ENCODE measurements at places on chromosomes 3 and 15. TPM values are rescaled to one million over a fixed set of nuclear protein-coding genes. Genes with fewer than 3 reads are reported as not detected.

DNA sequence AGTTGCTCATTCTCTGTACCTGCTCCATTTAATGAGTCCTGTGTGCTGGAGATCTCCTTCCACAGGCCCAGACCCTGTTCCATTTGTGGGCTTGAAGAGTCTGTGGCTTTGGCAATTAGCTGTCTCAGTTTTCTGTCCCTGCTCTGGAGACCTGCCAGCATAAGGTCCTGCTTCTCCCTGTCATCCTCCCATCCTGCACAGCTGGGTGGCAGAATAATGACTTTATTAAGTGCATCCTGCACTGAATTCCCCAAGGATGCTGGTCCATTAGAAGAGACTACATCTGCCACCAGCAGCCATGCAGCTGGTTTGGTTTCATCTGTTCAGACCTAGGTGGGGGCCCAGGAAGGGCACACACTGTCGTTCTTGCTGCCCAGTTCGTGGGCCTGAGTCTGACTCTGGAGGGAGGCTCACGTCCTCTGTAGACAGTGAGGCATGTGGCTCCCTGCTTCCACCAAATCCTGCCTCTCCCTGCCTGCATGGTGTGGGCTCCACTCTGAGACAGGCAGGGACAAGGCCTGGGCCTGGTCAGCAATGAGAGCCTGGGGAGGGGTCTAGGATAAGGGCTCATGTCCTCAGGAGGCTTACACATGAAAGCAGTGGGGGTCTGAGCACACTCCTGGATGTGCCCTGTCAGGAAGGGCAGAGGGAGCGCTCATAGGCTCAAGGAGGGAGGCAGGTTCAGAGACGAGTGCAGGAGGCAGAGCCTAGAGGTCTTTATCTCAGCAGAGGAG lies 78.4 kb upstream of the PRR23E start:
- H3K4me1 ChIP-seq = no peaks in the 10 kb centered on the region
- peaks cover 9% of the 10 kb centered on the region for H3K36me3 ChIP-seq
- H3K27me3 ChIP-seq = peaks cover 12% of the 10 kb centered on the region
- H3K27ac ChIP-seq = no peak overlapping the region
- no peak for DNase-seq
- H3K4me3 ChIP-seq = no peak overlapping the region

- peaks cover 6% of the 10 kb centered on the region for H3K27me3 ChIP-seq
- H3K4me1 ChIP-seq = peaks cover 19% of the 10 kb centered on the region
- no peaks in the 10 kb centered on the region for H3K36me3 ChIP-seq
- H3K4me3 ChIP-seq = peak overlapping the region; percentile 59
Observed at GRCh38 chr3:194058753-194059152, 77.2 kb upstream of the HES1 start.

DNA sequence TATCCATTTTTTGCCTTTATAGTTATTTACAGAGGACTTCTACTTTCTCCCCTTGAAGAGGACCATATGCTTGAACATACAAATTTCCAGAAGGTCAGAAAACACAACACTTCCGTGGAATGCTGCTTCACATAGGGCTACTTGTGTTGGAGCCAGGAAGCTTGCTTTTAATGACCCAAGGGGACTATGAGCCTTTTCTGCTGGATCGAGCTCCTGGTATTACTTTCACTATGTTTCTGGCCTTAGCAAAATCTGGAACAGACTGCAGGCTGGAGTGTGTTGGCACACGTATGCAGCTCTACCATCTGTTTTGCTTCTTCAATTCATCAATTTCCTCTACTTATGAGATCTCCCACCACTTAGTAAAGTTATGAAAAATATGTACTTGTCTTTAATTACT lies 69.3 kb upstream of the CBLB start:
- no peaks in the 10 kb centered on the region for H3K4me1 ChIP-seq
- DNase-seq = no peak
- H3K27ac ChIP-seq = no peak overlapping the region
- H3K4me3 ChIP-seq = no peak overlapping the region

- H3K4me1 ChIP-seq = no peaks in the 10 kb centered on the region
- no peaks in the 10 kb centered on the region for H3K27me3 ChIP-seq
- no peak overlapping the region for H3K27ac ChIP-seq
- no peak for DNase-seq
- no peak overlapping the region for H3K4me3 ChIP-seq
- H3K36me3 ChIP-seq = no peaks in the 10 kb centered on the region
Observed at GRCh38 chr3:135106445-135106844, 311.4 kb downstream of the EPHB1 start.

DNA sequence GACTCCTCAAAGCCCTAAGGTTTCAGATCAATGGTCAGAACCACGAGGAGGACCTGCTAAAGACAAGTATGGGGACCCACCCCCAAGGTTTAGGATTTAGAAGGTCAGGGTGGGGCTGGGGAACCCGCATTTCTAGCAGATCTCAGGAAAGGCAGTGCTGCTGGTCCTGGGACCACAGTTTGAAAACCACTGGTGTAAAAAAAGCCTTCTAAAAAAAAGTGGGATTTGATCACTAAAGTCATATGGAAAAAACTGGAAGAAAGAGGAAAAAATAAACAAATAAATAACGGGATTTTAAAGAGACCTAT lies 832 bp downstream of the SLC41A3 start:
- H3K4me1 ChIP-seq = peaks cover 24% of the 10 kb centered on the region
- DNase-seq = no peak
- H3K36me3 ChIP-seq = peaks cover 3% of the 10 kb centered on the region

GRCh38 chr15:79815468-79815867 lies 81.3 kb downstream of the MTHFS start:
- no peaks in the 10 kb centered on the region for H3K4me1 ChIP-seq
- H3K27ac ChIP-seq = no peak overlapping the region
- H3K4me3 ChIP-seq = no peak overlapping the region

- H3K4me1 ChIP-seq = no peaks in the 10 kb centered on the region
- H3K4me3 ChIP-seq = no peak overlapping the region
- H3K27ac ChIP-seq = no peak overlapping the region
- no peaks in the 10 kb centered on the region for H3K27me3 ChIP-seq
- no peaks in the 10 kb centered on the region for H3K36me3 ChIP-seq
- DNase-seq = no peak
Observed at GRCh38 chr3:62562596-62562995, 189.2 kb upstream of the FEZF2 start.

GRCh38 chr3:87333393-87333892 lies 57.1 kb upstream of the POU1F1 start:
- DNase-seq = peak; percentile 52
- H3K4me1 ChIP-seq = peaks cover 23% of the 10 kb centered on the region
- peak overlapping the region; percentile 97 for H3K27ac ChIP-seq
- peaks cover 13% of the 10 kb centered on the region for H3K27me3 ChIP-seq

DNA sequence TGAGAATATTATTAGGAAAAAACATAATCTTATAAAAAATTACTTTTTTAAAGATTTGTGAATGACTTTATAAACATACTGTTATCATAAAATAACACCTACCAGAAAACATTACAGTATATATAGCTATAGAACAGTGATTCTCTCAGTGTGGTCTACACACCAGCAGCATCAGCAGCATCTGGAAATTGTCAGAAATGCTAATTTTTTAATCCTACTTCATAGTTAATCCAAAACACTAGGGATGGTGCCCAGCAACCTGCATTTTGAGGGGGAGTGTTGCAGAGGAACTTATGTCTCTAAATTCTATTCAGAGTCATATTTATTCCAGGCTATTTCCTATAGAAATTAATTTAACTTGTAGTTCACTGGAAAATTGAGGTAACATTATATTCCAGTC lies 1107.8 kb downstream of the IGSF11 start:
- no peaks in the 10 kb centered on the region for H3K27me3 ChIP-seq
- DNase-seq = no peak
- no peaks in the 10 kb centered on the region for H3K36me3 ChIP-seq
- H3K4me1 ChIP-seq = no peaks in the 10 kb centered on the region

DNA sequence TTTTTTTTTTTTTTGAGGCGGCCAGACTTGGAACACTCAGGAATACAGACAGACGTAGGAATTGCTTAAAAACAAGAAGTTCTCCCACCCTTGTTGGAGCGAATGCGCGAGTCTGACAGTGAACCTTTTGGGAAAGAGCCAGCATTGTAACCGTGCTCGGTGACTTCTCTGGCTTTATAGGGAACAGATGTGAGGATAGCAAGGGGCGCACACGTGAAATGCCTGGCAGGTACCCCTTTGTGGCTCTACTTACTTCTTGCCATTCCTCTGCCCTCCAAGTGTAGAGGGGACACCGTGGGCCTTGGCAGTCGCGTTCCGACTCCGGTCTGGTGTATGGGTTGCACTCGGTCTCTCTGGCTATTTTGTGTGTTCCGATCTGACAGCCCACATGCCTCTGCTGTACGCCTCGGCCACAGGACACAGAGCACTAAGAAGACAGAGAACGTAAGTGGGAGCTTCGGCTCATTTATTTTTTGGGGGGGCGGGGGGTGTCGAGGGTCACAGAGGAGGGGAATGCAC lies 126.4 kb downstream of the ADAMTS9 start:
- no peak overlapping the region for H3K4me3 ChIP-seq
- no peaks in the 10 kb centered on the region for H3K36me3 ChIP-seq
- H3K27ac ChIP-seq = no peak overlapping the region
- no peaks in the 10 kb centered on the region for H3K27me3 ChIP-seq
- H3K4me1 ChIP-seq = no peaks in the 10 kb centered on the region

GOLGA8J gene
- total RNA-seq = not detected

KNG1 gene
- total RNA-seq = not detected

KCNH8 gene
- total RNA-seq = 0.05 TPM

P4HTM gene
- total RNA-seq = 42.0 TPM

Measured in activated T-cell treated with anti-CD3 and anti-CD28 coated beads, Interleukin-2, amount 50 U/mL, for 72 hours (primary cell).